Activated gamma-delta T cell treated with anti-CD3 and anti-CD28 coated beads, Interleukin-2, amount 50 U/mL, for 16 hours (primary cell): ENCODE measurements at places on chromosomes 4 and X.

- no peak for DNase-seq
These were observed 606 bp downstream of the CXorf58 start for GRCh38 chrX:23908219-23909004.

DNA sequence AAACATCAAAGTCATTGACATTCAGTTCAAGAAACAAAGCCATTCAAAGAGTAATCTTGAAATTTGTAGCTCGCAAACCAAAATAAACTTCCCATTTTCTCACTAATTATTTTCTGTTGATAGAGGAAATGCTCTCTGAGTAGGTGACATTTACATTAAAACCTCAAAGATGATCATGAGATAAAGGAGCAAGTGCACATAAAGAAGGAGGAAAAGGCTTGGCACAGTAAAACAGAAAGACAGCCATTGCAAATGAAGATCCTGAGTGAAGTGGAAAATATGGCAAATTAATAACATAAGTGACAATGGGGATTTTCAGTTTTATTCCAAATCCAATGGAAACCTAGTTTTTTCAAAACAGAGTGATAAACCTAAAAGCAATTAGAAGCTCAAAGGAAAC, 2320.8 kb downstream of the ARAP2 start:
- no peak for DNase-seq

- DNase-seq, result no peak
These were observed 58.5 kb downstream of the RTL9 start for GRCh38 chrX:110417128-110417527.

DNA sequence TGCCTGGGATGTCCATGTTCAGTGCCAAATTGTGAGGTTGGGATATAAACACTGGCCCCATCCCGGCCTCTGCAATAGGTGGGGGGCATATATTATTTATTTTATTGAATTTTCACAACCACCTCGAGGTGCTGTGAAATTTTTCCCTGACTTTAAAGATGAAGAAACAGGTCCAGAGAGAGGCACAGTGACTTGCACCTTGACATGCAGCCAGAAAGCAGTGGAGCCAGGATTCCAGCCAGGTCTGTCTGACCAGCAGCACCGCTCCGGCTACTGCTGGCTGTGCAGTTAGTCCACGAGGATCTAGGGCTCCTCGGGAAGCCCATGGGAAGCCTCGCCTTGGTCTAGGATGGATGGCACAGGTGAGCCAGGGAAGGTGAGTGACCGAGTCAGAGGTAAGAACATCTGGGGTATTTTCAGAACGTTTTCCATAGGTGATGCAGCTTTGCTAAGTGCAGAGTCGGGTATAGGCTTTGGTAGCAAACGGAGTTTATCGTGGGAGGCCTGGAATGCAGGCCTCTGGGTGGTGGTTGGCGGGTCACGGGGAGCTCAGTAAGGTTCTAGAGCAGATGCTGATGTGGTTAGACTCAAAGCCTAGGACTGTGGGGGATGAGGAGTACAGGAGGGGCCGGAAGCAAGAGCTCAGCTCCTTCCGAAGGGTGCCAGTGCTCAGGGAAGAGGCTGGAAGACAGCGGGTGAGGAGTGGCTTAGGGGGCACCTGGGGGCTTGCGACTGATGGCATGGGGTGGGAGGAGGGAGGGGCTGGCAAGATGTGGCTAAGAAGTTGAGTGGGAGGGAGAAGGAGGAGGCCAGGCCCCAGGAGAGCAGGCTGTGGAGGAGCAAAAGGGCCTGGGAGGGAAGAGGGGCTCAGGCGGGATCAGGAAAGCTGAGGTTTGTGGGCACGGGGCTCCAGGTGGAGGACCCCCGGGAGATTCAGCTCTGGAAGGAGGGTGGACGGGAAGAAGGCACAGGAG, 107.7 kb upstream of the LRPAP1 start:
- no peak for DNase-seq

DNA sequence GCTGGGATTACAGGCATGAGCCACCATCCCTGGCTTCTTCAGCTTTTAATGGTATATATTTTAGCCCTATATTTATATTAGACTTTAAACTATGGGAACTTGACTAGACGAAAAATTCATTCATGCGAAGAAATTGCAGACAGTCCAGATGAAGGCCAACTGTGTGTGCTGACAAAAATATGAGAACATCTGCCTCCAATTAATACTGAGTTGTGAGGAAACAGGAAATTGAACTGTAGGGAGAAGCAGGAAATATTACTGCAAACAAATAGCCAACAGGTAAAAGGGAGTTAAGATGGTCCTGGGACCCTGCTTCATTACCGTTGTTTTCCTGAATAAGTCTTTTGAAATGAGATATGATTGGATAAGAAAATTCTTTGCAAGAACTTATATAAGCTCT, 26.3 kb downstream of the MGARP start:
- no peak for DNase-seq

GRCh38 chrX:104419211-104419610, 146.8 kb upstream of the IL1RAPL2 start:
- DNase-seq, result no peak
